A375 (cell line): ENCODE measurements at places on chromosomes 2 and 18. TPM values are rescaled to one million over a fixed set of nuclear protein-coding genes. Genes with fewer than 3 reads are reported as not detected.

The AGXT gene
- not detected in 2 replicates for total RNA-seq

The CTNNA2 gene
- not detected in 2 replicates for total RNA-seq

The GALNT14 gene
- 27.8 and 28.3 TPM in 2 replicates for total RNA-seq

The INSIG2 gene
- 1.4 and 5.3 TPM in 2 replicates for total RNA-seq

The NFATC1 gene
- total RNA-seq, result 2.7 and 5.0 TPM in 2 replicates

The IL37 gene
- total RNA-seq, result 1.0 and 2.1 TPM in 2 replicates

The KCNF1 gene
- not detected in 2 replicates for total RNA-seq

The ADD2 gene
- total RNA-seq, result 11.0 and 20.1 TPM in 2 replicates

The CTAGE1 gene
- not detected in 2 replicates for total RNA-seq

The SCN3A gene
- not detected in 2 replicates for total RNA-seq

The HK2 gene
- total RNA-seq, result 29.3 and 29.6 TPM in 2 replicates

The TCF7L1 gene
- 0.16 TPM in 1 of 2 replicates, not detected in the other for total RNA-seq

The CD226 gene
- 0.15 and 0.42 TPM in 2 replicates for total RNA-seq

The ZNF514 gene
- 5.9 and 7.1 TPM in 2 replicates for total RNA-seq

The TEKT4 gene
- 0.08 TPM in 1 of 2 replicates, not detected in the other for total RNA-seq

The HMSD gene
- not detected in 2 replicates for total RNA-seq

The DOCK10 gene
- total RNA-seq, result 5.6 and 6.6 TPM in 2 replicates

The SOCS6 gene
- total RNA-seq, result 18.0 and 18.4 TPM in 2 replicates

The PLB1 gene
- 0.23 and 0.58 TPM in 2 replicates for total RNA-seq

The CGREF1 gene
- 19.0 and 23.2 TPM in 2 replicates for total RNA-seq

The BCL2 gene
- total RNA-seq, result 3.4 and 4.1 TPM in 2 replicates

The PRSS56 gene
- not detected in 2 replicates for total RNA-seq
